ENCODE measurements at places on chromosomes 16 and 17. TPM values are rescaled to one million over a fixed set of nuclear protein-coding genes. Genes with fewer than 3 reads are reported as not detected.

DNA sequence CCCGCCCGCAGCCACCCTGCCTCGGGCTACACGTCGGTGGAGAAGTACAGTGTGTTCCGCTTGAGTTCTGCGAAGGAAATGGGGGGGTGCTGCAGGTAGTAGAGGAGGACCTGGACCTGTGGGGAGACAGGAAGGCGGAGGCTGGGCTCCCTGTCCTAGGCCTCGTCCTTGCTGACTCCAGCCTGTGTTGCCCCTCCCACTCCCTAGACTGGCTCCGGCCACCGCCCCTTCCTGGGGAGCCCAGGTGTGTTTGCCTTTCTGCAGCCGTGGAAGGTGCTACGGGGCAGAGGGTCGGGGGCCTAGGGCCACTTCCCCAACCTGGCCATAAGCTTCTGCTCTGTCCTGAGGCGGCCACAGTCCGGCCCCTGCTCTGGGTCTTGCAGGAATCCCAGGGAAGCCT is 9.1 kb downstream of the TIMM22 start:
- no peak for DNase-seq

Gene STAT5A
- total RNA-seq: 16.0 TPM

DNA sequence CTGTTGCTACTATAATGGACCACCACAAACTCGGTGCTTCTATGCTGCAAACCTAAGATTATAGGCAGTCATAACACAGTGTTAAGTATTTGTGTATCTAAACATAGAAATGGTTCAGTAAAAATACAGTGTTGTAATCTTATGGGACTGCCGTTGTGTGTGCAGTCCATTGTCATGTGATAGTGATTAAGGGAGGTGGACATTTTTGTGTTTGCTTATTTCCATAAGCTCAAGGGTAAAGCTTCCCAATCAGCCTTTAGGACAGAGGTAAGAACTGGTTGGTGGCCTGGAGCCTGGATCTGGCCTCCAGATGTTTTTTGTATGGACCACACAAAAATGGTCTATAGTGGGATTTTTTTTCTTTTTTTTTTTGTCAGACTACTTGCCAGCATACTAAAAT is 29.9 kb downstream of the WWOX start:
- no peak for DNase-seq

GRCh38 chr17:78291944-78292910 is 60.8 kb downstream of the TMEM235 start:
- DNase-seq: peak; percentile 40

DNA sequence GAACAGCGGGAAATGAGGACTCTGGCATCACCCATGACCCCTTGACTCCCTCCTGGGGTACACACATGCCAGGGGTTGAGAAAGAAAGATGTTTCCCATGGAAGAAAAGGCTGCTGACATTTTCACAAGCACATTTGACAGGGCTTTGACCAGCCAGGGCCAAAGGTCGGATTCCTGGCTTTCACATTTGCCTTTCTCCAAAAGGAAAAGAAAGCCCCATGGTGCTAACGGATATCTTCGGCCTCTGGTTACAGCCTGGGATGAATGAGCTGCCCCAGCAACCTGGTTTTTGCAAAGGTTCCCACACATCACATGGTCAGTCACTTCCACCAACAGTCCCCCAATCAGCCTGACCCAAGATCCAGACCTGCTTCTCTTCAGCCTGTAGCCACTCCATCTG is 478.2 kb upstream of the CDH11 start:
- no peak for DNase-seq

Gene PRDM7
- not detected for total RNA-seq

DNA sequence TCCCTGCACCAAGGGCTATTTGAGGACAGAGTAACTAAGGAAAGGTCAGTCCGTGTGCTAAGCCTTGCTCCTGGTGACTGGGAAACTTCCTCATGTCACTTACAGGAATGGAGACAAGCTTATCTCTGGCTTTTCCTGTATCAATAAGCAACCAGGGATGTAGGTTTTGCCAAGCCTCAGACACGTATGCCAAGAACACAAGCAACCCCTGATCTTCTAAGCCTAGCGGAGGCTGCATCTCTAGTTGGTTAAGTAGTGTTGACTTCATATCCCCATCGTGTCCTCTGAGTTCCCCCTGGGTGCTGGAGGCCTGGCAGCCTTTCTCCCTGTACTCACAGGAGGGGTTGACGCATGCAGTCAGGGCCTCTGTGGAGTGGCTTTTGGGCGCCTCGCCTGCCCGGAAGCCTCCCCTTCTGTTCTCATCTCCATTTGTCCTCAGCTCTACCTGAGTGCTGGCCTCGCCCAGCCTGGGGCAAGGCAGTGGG is 1.4 kb upstream of the C1QTNF1 start:
- peak; percentile 77 for DNase-seq

DNA sequence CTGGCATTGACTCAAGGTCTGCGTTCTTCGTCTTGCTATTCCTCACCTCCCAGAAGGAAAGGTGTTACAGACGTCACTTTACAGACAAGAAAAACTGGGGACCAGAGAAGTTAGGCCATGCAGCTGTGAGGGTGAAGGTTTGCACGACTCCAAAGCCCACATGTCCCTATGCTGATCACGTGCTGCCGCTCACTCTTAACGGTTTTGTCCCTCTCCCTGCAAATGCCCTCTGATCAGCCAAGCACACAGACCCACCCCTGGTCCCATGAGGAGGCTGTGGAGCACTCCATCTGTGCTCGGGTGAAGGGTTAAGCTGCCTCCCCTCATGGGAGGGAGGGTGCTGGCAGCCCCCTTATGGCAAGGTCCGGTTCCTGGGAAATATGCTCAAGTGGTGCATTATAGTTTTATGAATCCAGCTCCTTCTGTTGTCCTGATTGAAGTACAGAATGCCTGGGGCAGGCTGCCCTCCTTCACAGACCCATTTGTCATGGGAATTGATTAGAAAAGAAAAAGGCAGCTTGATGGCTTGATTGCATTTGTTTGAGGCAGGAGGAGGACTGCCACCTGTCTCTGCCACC is 18.8 kb downstream of the CCDC182 start:
- DNase-seq: no peak

Gene KRTAP1-1
- not detected for total RNA-seq

DNA sequence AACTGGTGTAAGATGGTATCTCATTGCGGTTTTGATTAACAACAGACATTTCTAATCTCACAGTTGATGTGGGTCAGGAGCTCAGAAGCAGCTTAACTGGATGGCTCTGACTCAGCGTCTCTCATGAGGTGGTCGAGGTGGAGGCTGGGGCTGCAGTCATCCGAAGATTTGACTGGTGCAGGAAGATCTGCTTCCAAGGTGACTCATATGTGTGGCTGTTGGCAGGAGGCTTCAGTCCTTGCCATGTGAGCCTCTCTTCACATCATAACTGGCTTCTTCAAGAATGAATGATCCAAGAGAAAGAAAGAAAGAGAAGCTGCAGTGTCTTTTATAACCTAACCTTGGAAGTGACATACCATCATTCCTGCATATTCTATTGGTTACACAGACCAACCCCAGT is 376.1 kb downstream of the SEC14L1 start:
- no peak for DNase-seq

DNA sequence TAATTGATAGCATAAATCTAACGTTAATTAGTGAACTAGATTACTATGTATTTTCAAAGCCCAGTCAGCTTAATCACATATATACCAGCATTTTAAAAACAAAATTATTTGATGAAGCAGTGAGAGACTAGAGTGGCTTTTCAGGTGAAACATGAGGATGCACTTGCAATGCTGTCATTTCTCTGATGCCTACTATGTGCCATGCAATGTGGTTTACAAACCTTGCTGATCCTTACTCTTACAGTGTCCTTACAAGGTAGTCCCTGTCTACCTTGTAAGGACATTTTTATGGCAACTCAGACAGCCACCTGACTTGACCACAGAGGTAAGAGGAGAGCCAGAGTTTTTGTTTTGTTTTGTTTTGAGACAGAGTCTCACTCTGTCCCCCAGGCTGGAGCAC is 42.7 kb downstream of the CYB5B start:
- DNase-seq: no peak

Gene MPHOSPH6
- total RNA-seq: 9.7 TPM

- no peak for DNase-seq
Observed at GRCh38 chr17:55531053-55531728, 19.9 kb upstream of the SMIM36 start.

Gene GUCY2D
- not detected for total RNA-seq

- DNase-seq: peak; percentile 81
Observed at GRCh38 chr16:85151603-85152413, 39.5 kb upstream of the CIBAR2 start.

Gene CASKIN1
- 0.24 TPM for total RNA-seq

DNA sequence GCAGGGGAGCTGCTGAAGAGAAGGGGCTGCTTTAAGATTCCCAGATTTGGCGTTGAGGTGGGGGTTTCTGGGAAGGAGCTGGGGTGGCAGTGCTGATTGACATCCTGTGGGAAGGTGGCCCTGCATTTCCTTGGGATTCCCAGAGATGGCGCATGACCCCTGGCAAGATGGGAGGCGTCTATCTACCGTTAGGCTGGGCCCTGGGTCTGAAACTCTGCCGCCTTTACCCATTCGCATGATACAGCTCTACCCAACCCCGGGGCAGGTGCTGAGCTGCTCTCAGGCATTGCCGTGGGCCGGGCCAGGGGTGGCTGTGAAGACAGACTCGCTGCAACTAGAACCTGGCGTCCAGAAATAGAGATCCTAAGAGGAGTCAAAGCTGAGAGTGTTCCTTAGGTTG is 9.9 kb upstream of the MVD start:
- DNase-seq: no peak

Gene SEZ6L2
- total RNA-seq: 0.78 TPM

Gene TM4SF5
- not detected for total RNA-seq

DNA sequence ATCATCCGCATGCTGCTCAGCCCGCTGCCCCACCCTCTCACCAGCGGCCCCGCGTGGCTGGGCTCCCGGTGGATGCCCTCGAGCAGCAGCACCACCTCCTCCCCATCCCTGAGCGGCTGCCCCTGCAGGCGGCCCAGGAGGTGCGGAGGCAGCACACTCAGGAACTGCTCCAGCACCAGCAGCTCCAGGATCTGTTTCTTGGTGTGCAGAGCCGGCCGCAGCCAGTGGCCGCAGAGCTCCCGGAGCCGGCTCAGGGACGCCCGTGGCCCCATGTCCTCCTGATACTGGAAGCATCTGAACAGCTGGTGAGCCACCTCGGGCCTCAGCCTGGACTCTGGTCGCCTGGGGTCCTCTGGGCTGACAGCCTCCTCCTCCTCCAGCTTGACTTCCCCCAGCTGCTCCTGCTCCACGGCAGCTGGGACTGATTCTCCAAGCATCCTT is 6.6 kb downstream of the ZSCAN10 start:
- DNase-seq: no peak

DNA sequence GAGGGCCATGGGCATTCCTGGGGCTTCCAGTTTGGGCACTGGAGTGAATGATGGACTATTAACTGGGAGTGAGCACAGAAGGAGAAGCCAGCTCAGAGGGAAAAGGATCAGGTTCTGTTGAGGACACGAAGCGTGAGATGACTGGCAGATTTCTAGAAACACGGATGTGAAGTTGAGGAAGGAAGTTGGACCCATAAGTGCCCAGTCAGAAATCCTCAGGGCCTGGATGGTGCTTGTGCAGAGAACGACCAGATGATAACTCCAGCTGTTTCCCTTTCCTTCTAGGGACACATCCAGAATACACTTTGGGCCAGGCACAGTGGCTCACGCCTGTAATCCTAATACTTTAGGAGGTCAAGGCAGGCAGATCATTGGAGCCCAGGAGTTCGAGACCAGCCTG is 23.3 kb upstream of the ANKRD40CL start:
- DNase-seq: no peak

DNA sequence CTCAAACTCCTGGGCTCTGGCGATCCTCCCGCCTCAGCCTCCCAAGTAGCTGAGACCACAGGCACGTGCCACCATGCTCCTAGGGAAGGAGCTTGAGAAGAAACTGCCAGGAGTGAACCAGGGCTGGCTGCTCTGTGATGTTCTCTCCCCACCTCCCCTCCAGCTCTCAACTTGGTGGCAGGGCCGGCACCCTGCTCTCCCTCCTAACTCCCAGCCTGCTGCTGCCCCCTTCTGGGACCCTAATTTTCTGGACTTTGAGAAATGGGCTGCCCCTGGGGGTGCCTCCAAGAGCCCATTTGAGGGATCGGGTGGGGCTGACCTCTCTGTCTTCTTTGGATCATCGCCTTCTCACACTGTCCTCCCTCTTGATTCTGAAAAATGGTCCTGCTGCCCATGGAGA is 14.9 kb upstream of the STAT3 start:
- DNase-seq: no peak

GRCh38 chr17:73297934-73298861 is 13.6 kb downstream of the CDC42EP4 start:
- DNase-seq: no peak

Gene ZCCHC14
- total RNA-seq: 19.3 TPM
